ENCODE measurements at places on chromosomes 12 and 14.
A peak's percentile ranks its signal among the peaks of the same experiment; 100 is the strongest.

GRCh38 chr14:68692916-68693771 is 99.7 kb downstream of the ZFP36L1 start:
- DNase-seq: no peak

- DNase-seq: no peak
Observed at GRCh38 chr12:43988838-43989560, 153.1 kb downstream of the TMEM117 start.

- DNase-seq: no peak
Observed at GRCh38 chr14:32508281-32508680, 179.2 kb downstream of the AKAP6 start.

- no peak for DNase-seq
Observed at GRCh38 chr14:77565289-77565993, 51.0 kb downstream of the SPTLC2 start.

GRCh38 chr12:14751986-14752385 is 51.3 kb downstream of the WBP11 start:
- DNase-seq: no peak

- no peak for DNase-seq
Observed at GRCh38 chr14:38794677-38795076, 308.4 kb downstream of the SEC23A start.

GRCh38 chr14:29821661-29822429 is 105.8 kb downstream of the PRKD1 start:
- no peak for DNase-seq

GRCh38 chr12:52121824-52122539 is 42.5 kb downstream of the SMIM41 start:
- peak; percentile 41 for DNase-seq

GRCh38 chr12:92416385-92416812 is 270.8 kb upstream of the BTG1 start:
- DNase-seq: no peak
